HepG2 (cell line): ENCODE measurements at places on chromosomes 11 and 22. TPM values are rescaled to one million over a fixed set of nuclear protein-coding genes. Genes with fewer than 3 reads are reported as not detected.

GRCh38 chr11:63448646-63449045 lies 42.3 kb downstream of the PLAAT5 start:
- no peaks in the 10 kb centered on the region for H3K4me1 ChIP-seq
- no peaks in the 10 kb centered on the region for H3K27me3 ChIP-seq
- no peak for DNase-seq
- H3K36me3 ChIP-seq: no peaks in the 10 kb centered on the region

GRCh38 chr11:32643526-32643925 lies 59.9 kb downstream of the EIF3M start:
- H3K27ac ChIP-seq: no peak overlapping the region
- no peaks in the 10 kb centered on the region for H3K4me1 ChIP-seq
- DNase-seq: no peak
- no peaks in the 10 kb centered on the region; the same call in 2 of the 3 replicates for H3K27me3 ChIP-seq

- no peaks in the 10 kb centered on the region for H3K27me3 ChIP-seq
- DNase-seq: no peak
- no peaks in the 10 kb centered on the region for H3K36me3 ChIP-seq
Observed at GRCh38 chr11:73176874-73177155, 34.7 kb upstream of the FCHSD2 start.

CD3E gene
- total RNA-seq: not detected in 2 replicates

GRCh38 chr22:23225724-23226496 lies 45.6 kb downstream of the BCR start:
- H3K27me3 ChIP-seq: no peaks in the 10 kb centered on the region
- H3K36me3 ChIP-seq: peaks cover 10% of the 10 kb centered on the region; the same call in 2 of the 3 replicates
- no peak overlapping the region for H3K4me3 ChIP-seq
- peaks cover 35% of the 10 kb centered on the region for H3K4me1 ChIP-seq
- DNase-seq: no peak

FAT3 gene
- not detected in 2 replicates for total RNA-seq
